ENCODE measurements at places on chromosomes 4 and X.

DNA sequence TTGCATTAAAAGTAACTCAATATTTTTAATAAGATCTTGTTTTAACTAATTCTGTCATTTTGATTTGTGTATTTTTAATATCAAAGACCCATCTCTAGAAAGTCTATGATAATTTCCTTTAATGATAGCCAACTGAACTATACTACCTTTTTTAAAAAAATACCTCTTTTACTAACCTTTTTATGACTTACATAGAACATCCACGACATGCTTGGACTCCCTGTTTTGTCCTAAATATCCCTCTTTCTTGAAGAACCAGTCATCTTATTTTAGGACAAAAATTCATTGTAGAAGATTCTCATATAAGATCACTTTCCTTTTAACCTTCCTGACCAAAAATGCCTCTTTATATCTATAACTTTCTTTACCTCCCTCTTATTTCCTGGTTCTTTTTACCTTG is 76.8 kb upstream of the GC start:
- no peak for DNase-seq

DNA sequence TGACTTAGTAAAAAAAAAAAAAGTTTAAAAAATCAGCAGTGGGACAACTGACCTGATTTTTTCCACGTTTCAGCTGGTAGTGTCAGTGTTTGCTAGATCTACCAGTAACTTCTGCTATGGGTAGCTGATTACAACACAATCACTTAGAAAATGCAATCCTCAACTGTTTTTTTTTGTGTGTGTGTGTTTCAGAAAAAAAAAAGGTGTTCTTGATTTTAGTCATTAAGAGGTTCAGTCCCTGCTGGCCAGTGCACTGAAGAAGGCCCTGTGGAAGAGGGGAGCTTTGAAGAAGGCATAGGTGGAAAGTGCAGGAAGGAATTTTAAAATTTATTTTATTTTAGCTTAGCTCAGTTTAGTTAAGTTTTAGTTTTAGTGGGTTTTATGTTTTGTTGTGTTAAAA is 46.9 kb downstream of the SH2D1A start:
- DNase-seq, result no peak

DNA sequence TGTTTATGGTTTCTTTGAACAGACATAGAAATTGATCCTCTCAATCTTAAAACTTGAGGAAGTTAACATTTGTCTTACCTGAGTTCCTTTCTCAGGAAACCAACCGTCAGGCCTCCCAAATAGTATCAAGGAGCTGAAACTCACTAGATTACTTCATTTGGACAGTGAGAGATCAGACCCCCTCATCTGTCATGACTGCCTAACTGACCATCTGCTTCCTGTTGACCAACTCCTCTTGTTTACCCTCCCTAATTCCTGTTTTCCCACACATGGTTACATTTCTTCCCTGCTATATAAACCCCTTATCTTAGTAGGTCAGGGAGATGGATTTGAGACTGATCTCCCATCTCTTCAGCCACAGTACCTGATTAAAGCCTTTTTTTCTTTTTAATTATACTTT is 46.2 kb upstream of the NMU start:
- no peak for DNase-seq

DNA sequence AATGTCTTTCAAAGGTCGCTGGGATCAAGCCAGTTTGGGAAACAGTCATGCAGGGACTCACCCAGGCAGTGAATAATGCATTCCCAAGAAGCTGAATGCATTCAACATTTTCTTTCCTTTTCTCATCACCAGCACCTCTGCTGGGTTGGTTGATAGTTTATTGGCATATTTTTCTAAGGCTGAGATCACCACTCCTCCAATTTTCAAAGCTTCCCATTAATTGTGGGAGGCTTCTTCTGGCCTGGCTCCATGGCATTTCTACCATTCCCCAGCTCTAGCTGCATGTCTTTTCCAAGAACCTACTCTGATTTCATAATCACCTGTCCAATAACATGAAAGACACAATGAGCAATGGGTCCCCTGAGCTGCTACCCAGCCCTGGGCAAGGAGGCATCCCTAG is 35.8 kb downstream of the CHRDL1 start:
- no peak for DNase-seq

DNA sequence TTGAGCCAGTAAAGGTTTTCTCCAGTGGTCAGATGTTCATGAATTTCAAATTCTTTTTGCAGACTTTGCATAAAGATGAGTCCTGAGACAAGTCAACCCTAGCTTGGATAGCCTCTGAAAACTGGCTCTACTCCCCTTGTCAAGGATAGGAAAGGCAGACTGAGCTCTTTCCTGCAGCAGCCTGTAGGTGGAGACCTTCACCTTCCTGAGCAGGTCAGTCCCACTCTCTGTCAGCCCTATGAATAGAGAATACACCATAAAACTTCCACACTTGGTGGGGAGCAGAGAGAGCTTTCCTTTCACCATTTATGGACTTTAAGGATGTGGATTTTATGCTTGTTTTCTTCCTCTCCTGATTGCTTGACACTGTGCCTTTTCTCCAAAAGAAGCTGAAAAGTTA is 41.9 kb downstream of the PCDH19 start:
- DNase-seq, result no peak

DNA sequence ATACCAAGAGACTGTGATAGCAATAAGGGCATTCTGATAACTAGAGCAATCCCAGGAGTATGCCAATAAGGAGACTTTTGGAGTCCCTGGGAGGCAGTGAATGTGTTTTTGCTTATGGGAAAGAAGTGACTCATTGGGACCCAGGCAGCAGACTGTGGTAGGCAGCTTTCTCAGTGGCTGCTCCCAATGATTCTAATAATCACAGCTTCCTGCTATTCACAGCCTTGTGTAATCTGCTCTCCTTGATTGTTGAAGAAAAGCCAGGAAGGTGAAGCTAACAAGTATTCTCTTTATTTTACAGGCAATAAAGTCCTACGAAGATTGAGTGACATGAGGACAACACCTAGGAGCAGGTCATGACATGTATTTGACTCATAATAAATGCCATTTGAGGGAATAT is 70.3 kb upstream of the DDX60 start:
- no peak for DNase-seq

DNA sequence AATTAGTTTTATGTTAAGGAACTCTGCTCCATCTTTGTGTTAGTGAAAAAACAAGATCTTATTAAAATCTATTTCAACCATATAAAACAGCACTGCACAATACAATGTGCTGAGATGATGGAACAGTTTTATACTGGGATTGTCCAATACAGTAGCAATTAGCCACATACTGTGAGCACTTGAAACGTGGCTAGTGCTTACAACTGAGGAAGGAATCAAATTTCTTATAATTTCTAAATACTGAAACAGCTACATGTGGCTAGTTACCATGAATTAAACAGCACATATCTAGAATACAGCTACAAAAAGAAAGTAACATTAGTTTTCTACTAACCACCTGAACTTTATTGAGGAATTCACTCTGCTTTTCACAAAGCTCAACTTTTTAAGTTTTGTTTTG is 14.7 kb downstream of the NFXL1 start:
- no peak for DNase-seq

GRCh38 chr4:6236816-6237390 is 32.7 kb upstream of the WFS1 start:
- no peak for DNase-seq

DNA sequence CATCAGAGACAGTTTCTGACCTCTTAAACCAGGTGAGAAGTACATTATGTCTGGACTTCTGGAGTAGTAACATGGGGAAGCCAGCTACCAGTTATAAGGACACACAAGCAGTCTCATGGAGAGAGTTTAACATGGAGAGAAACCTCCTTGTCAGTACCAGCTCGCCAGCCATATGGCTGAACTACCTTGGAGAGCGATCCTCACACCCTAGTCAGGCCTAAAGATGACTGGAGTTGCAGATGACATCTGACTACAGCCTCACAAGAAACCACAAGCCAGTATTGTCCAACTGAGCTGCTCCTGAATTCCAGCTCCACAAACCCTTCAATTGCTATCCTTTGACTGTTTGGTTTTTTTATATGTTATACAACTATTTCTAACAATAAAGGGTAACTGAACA is 49.8 kb downstream of the PDHA2 start:
- DNase-seq, result no peak

DNA sequence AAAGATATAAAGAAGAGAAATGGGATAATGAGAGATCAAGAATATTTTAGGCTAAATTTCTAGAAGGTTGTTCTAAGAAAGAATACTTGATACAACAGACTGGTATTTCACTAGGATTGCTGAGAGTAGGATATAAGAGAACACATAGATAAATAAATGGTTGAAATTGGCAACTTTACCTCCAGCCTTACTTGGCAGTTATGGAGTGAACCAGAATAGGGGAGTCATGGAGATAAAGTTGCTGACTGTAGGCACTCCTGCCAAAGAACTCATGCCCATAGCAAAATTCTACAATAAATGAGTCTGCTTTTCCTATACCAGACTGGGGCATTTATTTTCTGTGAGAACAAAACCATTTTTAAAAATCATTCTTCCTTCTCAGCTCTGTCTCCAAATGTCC is 26.4 kb upstream of the MMRN1 start:
- no peak for DNase-seq

- peak; percentile 31 for DNase-seq
Measured at GRCh38 chr4:142801966-142802365, 44.1 kb downstream of the INPP4B start.

DNA sequence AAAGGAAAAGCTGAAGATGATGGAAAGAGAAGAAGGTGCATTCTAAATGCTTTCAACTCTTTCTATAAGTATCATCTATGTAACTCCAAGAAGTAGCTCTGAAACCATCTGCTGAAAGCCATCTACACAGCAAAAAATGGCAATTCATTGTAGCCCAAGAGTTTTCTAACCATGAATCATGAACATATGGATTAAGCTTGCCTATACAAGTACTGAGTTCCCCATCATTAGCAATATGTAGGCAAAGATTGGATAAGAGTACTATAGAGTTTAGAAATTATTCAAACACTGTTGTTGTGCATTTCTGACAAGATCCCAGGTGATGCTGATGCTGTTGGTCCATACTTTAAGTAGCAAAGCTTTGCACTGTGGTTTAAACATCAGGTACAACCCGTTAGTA is 11.2 kb downstream of the DAPP1 start:
- no peak for DNase-seq

DNA sequence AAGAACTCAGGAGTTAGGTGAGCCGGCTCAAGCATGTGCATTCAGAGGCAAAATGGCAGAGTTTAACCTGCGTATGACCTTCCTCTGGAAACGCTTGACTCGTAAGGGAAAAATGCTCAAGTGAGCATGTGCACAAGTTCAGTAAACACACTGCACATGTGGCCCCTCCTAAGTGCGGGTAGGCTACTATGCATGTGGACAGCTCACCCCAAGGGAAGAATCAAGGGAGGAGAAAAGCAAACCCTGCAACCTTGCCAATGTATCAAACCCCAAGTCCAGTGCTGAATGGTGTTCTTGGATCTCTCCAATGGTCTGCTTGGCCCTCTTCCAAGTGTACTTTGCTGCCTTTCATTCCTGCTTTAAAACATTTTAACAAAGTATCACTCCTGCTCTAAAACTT is 407.1 kb downstream of the ADAM29 start:
- no peak for DNase-seq

DNA sequence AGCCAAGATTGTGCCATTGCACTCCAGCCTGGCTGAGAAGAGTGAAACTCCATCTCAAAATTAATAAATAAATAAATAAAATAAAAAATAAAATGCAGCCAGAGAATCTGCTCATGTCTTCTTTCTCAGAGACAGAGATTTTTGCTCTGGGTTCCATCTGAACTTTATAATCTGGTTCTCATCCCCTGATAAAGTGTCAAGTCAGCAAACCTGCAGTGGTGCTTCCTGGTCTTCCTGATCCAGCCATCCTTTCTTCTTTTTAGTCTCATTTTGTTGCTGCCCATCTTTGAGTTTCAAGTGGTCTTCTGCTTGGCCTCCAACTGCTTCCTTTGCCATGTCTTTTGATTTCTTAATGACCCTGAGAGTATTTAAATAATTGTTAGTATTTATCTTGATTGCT is 24.1 kb downstream of the MAP7D3 start:
- no peak for DNase-seq

GRCh38 chrX:5672099-5672498 is 556.6 kb downstream of the NLGN4X start:
- DNase-seq, result no peak

DNA sequence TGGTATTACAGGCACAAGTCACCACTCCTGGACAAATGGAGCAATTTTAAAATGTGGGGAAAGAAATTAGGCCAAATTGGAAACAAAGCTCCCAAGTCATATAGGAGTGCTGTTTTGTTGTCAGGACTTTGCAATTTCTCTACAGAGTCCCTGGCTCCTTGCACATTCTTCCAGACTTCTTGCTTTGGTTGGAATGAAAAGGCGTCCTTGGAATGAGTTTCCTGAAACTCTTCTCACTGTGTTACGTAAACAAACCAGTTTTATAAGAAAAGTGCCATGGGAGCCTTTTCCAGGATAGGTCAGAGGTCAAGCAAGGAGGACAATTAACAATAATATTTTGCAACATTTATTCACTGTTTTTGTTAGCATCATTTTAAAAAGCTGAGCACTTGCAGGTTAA is 32.4 kb upstream of the KIT start:
- DNase-seq, result no peak

GRCh38 chr4:79917246-79917645 is 155.8 kb downstream of the ANTXR2 start:
- peak; percentile 65 for DNase-seq

DNA sequence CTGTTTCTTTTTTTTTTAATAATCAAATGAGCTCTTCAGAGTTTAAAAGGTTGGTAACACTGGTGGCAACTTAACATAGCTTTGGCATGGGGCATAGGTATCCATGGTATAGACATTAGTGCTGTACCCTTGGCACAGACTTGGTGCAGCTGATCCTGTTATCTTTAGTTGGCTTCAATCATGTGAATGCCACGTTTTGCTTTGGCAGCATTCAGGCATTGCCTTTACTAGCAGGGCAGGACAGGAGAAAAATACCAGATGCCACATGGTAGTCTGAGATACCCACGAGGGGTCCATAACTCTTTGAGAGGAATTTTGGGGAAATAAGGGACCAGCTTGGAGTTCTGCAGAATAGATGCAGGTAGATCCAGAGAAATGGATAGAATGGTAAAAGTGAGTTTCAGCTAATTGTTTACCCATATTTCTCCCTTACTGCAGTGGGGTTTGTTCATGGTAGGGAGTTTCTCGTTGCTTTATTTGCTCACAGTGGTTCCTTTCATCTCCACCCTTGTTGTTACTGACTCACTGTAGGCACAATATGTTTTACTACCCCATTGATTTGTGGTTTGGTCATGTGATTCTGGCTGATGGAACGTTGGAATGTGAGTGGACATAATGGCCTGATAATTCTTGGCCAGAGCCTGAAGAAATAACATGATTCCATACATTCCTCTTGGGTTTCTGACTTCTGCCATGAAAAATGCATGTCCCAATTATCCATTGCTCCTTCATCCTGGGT is 342.7 kb downstream of the GLUD2 start:
- no peak for DNase-seq

GRCh38 chr4:86249074-86249473 is 110.8 kb downstream of the MAPK10 start:
- no peak for DNase-seq

- no peak for DNase-seq
Measured at GRCh38 chr4:152678841-152679240, 956 bp downstream of the TMEM154 start.

All from activated CD4-positive, alpha-beta memory T cell treated with anti-CD3 and anti-CD28 coated beads for 36 hours (primary cell).